Islet precursor cell (in vitro differentiated cells): ENCODE measurements at places on chromosomes 1 and 21.
A peak's percentile ranks its signal among the peaks of the same experiment; 100 is the strongest.

- peak; percentile 72 for DNase-seq
Observed at GRCh38 chr1:8204826-8205225, 113.1 kb upstream of the SLC45A1 start.

- no peak for DNase-seq
Observed at GRCh38 chr1:235169986-235170385, 8.9 kb upstream of the RBM34 start.

DNA sequence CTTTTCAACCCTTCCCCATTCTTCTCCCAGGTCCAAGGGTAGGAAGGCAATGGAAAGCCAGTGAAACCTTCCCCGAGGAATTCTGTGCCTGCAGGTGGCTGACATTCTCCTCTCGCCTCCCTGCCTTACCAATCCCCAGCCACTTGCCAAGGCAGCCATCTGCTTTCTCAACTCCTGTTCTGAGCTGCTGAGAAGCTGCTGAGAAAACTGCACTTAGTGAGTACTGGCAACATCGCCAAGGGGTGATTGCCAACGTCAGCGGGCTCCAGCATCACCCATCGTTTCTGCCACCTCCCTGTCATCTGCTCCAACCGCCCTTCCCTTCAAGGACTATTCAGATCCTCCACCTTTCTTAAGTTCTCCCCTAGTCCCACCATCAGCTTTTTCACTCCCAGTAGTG lies 106.0 kb downstream of the PTPRU start:
- no peak for DNase-seq

GRCh38 chr1:84493747-84494146 lies 12.4 kb upstream of the SPATA1 start:
- DNase-seq: no peak

DNA sequence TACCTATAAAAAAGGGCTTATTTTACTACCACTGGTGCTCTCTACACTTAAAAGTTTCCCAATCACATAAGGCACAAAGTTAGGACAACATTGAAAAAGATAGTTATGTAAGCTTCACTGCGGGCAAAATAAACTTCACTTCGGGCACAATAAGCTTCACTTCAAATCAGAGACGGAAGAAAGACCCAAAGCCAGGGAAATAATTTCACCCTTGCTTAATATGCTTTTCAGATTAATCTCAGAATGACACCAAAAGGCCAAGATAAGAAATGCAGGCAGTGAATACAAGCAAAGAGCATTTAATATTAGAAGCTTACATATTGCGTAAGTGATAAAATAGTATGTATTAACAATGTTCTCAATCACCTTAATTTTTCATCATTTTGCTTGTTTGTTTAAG lies 444.2 kb downstream of the SETD4 start:
- DNase-seq: no peak

DNA sequence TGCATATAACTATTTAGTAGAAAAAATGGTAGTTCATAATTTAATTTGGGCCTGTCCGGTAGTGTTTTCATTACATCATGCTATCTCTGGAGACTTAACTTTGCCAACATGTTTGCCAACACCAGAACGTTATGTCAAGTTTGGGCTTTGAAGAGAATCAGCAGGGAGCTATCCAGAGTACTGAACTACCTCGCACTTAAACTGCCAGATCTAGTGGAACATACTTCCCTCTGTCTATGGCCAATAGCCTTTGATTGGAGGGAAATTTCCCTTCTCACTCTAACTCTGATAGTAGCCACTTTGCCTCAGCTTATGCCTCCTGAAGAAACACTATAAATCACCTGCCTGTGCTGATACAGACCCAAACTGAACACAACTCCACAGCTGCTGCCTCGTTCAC lies 10.0 kb downstream of the LRRC53 start:
- peak; percentile 63 for DNase-seq

DNA sequence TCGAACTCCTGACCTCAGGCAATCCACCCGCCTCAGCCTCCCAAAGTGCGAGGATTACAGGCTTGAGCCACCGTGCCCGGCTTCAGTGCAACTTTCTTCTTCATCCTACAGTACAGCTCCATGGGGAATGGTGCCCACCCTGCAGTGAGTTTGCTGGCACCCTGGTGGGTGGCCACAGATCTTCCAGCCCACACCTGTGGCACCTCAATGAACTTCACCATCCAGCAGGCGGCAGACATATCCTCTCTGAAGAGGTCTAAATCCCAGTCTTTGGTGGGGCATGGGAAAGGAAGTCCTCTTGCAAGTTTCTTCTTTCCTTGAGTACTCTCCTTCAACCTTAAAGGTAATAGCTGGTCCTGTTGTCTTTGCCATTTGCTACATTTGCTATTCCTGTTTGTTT lies 18.1 kb upstream of the ZBTB8A start:
- no peak for DNase-seq

GRCh38 chr21:31161157-31161556 lies 122.9 kb upstream of the KRTAP19-8 start:
- DNase-seq: peak; percentile 87

DNA sequence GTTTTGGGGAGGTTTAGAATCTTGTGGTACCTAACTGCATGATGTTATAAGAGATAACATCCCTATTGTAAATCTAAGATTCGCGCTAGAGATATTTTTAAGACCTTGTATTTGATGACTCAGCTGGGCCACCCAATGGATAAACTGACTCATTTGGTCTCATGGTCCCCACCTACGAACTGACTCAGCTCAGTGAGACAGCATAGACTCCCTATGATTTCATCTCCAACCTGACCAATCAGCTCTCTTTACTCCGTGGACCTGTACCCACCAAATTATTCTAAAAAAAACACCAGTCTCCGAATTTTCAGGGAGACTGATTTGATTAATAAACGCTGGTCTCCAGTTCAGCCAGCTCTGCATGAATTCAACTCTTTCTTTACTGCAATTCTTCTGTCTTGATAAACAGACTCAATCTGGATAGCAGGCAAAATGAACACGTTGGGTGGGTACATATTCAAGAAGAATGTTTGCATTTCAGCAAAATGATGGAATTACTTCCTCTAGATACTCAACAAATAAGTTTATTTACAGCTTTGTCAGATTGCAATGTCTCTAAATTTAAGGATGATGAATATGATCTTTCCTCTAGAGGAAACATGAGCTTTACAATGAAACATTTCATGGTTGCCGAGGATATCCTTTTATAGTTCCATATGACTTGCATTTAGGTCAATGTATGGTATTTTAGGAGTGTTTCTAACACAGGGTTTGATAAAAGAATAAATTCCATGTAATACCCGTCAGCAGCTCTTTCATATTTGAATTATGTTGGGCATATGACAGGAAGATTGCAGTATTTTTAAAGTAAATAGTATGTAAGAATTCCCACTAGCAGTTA lies 516.6 kb upstream of the RGS18 start:
- no peak for DNase-seq

GRCh38 chr21:32951041-32951440 lies 74.7 kb upstream of the OLIG2 start:
- DNase-seq: peak; percentile 66

DNA sequence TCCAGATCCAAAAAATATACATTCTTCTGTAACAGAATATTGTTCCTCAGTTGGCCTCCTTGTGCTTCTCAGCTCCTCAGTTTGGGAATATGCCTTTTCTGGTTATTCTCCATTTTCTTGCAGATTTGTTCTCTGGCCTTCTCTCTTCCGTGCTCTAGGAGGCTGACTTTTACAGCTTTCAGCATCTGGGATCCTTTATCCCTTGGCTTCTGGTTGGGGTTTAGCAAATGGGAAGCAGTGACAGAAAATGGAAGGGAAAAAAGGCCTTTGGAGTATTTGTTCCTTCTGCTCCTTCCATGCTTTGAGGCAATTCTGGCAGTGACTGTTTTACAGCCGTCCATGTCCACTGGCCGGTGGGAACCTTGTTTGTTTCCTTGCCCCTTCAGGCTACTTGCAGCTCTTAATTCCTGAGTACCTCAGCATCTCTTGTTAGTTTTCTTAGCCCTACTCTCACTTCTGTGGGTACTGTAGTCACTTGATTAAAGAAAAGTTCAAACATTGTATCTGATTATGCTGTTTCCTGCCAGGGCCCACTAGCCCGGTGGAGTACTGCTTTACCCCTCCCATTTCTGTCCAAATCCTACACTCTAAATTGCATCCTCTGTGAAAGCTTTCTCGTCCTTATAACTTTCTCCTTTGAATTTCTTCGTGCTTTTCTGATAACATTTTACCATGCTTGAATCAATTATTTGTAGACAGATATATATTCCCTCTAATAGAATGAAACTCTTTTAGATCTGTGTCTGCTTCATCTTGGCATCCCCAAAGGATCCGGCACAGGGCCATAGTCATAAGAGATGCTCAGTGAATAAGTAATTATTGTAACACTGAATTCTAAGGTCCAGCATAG lies 118.2 kb downstream of the OSBPL9 start:
- peak; percentile 65 for DNase-seq

GRCh38 chr1:204198348-204199340 lies 2.4 kb upstream of the KISS1 start:
- DNase-seq: peak; percentile 98

DNA sequence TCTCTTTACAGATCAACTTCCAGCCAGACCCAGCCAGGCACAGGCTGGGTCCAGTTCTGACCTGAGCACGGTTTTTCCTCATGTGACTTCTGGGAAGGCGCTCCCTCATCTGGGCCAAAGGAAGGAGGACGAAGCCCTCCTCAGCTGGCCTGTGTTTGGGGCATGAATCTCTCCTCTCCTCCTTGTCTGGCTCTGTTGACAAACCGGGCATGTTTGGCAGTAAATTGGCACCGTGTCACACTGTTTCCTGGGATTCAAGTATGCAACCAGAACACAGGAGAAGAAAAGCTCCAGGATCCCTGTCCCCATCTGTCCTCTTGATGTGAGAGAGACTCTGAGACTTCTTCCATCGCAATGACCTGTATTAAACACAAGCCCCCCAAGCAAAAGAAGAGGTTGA lies 18.3 kb downstream of the NECAP2 start:
- DNase-seq: no peak

DNA sequence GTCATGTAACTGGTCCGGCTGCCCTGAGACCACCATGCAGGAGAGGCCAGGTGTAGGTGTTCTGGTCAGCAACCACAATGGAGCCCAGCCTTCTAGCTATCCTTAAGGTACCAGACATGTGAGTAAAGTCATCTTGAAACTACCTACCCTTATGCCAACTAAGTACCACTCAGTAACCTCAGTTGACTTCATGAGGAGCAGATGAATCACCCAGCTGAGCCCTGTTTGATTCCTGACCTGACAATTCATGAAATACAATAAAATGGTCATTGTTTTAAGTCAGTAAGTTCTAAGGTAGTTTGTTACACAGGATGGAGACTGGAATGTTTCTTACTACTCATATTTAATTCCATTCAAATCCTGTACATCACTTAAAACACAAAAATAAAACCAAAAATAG lies 113.1 kb upstream of the LMO4 start:
- no peak for DNase-seq

DNA sequence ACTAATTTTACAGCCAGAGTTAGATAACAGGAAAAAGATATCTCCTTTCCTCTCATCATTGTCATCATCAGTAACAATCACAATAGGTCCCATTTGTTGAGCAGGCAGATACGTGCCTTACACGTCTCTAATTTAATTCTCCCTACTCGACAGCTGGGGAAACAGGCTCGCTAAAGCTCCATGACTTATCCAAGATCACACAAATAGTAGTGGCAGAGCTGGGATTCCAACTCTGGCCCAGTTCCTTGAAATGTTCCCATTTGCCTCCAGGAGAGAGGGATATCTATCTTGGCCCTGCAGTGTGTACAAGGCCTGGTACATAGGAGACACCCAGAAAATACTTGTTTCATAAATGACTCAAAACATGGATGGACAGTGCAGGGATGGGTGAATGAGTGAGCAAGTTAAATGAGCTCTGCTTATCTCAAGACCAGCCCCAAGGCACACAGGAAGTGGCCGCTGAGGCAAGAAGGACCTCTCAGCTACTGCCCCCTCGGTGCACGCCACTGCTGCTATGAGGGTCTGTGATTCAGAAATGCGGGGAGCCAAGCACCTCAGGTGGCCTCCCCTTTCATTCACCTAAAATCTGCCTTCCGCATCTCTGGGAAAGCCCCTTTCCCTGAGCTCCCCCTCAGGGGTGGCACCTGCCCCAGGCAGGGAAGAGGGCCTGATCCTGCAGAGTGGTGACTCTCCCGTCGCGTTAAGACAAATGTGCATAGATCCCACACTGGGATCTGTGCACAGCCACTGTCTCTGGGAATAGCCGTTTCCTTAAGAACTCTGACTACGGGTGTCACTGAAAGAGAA lies 3.6 kb downstream of the KCNN3 start:
- DNase-seq: no peak

DNA sequence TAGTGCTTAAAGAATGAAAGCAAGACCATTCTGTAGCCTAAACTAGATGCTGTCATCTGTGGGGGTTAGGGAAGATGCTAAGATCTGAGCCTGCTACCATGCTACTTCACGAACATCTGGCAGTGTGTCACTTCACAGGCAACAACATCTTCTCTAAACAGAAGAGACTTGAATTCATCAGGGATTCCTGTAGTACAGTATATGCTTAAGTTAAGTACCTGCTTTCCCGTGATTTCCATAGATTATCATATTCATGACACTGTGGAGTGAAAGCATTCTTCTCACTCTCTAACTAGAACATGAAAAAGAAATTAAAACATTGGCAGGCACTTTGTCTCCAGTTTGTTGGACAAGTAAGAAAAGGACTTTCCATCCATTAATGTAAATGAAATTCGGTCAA lies 390.9 kb downstream of the PTBP2 start:
- no peak for DNase-seq

DNA sequence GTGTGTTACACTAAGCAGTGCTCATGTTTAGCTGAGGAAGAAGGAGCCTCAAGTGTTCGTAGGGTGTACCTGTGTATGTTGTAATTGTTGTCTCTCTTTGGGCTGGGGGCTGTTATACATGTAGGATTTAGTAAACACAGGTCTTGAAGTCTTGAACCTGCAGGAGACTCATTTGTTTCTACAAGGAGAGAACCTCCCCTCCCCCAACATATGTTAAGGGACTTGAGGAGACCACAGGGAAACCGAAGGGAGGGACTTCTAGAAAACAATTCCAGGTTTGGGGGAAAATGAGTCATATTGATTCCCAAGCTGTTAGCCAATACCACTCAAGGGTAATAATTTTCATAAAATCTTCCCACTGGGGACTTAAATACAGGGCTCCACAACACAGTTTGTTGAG lies 25.0 kb upstream of the AGBL4 start:
- no peak for DNase-seq

GRCh38 chr21:26100573-26100972 lies 70.0 kb downstream of the APP start:
- no peak for DNase-seq

GRCh38 chr1:63405021-63405420 lies 37.6 kb downstream of the ALG6 start:
- DNase-seq: no peak
